T47D (cell line): ENCODE measurements at places on chromosomes 7 and 10.

- no peak for DNase-seq
Measured at GRCh38 chr10:11162828-11163599, 145.3 kb downstream of the CELF2 start.

DNA sequence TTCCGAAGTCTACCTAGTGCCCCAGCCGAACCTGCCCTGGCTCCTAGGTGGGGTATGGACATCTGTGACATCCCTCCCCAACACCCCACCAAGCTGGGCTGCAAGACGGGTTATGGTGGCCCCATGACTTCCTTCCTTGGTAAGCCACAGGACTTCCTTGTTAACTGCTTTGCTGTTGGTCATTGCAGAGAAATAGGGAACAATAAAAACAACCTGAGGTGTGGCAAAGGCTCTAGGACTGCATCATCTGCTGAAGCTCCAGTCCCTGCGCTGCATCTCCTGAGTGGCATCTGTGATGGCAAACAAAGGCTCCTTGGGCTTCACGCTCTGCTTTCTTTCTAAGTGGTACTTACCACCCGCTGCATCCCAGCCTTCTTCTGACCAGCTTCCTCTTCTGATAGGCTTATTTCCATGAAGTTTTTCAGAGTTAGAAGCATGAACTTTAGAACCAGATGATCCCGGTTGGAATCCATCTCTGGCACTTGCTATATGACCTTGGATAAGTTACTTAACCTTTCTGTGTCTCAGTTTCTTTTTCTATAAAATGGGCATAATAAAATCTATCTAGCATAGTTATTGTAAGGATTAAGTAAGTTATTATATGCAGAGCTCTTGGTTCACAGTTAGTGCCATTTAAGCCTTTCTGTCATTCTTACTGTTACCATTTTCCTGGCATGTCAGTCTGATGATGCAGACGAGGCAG lies 216.8 kb downstream of the RPS24 start:
- DNase-seq = no peak

DNA sequence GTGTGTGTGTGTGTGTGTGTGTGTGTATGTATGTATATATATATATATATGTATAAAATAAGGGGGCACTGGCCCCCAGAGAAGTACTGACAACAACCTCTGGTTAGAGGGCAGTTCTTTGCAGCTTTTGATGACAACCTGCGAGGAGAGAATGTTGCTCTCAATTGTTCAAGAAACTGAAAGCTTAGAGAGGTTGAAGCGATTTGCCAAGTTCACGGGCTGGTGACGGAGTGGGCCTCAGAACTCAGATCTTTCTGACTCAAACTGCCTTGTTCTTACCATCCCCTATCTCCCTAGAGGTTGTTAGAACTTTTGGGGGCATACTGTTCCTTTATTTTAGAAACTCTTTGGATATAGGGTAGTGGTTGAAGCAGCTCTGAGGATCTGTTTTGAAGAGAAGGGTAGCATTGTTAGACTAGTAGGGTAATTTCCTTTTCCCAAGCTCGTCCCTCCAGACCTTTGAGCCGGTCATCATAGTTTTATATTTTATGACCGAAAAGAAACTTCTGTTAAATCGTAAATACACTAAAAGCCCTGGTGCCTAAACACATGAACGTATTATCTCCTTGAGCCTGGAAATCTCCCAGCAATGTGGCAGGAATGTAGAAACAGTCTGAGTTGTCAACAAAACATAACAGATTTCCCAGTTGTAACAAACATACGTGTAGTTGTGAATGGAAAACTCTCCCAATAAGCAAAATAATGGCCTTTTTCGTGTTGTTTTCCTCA lies 541.7 kb upstream of the GALNT17 start:
- DNase-seq = no peak

GRCh38 chr10:75386128-75386527 lies 15.4 kb downstream of the ZNF503 start:
- DNase-seq = no peak

DNA sequence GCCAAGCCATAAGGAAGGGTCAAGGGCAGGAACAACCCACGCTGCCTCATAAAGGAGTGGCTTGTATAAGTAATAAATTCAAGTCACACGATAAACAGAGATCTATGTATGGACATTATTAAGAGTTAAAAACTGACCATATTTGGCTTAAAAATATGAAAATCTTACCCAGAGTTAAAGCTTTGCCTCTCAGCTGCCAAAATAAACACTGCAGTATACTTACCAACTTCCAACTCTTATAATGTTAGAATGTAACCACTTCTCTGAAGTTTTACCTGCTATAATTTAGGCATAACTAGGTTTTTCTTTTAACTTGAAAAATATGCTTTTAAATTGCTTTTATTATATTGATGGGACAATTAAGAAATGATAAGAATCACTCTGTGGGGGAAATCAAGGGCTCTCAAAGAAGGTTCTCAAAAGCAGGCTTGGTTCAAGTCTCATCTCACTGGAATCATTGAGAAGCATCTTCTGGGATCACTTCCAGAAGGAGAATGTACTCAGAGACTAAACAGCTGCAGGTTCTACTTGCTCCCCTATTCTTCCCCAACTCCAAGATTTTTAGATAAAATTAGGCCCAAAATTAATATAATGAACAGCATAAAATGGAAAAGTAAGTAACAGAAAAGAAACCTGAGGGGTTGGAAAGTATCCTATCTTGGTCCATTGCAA lies 16.1 kb upstream of the CAV2 start:
- no peak for DNase-seq

GRCh38 chr7:78176171-78176570 lies 377.6 kb downstream of the PHTF2 start:
- DNase-seq = no peak

DNA sequence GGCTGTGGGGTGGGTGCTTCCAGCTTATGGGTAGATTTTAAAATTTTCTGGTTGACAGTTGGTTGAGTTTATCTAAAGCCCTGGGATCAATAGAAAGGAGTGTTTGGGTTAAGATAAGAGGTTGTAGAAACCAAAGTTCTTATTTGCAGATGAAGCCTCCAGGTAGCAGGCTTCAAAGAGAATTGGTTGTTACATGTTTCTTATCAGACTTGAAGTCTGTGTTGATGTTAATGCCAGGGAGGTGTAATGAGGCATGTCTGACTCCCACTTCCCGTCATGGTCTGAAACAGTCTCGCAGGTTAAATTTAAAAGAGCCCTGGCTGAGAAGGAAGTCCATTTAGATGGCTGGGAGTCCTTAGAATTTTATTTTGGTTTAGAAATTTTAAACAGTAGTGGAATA lies 165.2 kb upstream of the TMEM72 start:
- DNase-seq = no peak

GRCh38 chr7:41383596-41383995 lies 319.3 kb downstream of the INHBA start:
- no peak for DNase-seq

DNA sequence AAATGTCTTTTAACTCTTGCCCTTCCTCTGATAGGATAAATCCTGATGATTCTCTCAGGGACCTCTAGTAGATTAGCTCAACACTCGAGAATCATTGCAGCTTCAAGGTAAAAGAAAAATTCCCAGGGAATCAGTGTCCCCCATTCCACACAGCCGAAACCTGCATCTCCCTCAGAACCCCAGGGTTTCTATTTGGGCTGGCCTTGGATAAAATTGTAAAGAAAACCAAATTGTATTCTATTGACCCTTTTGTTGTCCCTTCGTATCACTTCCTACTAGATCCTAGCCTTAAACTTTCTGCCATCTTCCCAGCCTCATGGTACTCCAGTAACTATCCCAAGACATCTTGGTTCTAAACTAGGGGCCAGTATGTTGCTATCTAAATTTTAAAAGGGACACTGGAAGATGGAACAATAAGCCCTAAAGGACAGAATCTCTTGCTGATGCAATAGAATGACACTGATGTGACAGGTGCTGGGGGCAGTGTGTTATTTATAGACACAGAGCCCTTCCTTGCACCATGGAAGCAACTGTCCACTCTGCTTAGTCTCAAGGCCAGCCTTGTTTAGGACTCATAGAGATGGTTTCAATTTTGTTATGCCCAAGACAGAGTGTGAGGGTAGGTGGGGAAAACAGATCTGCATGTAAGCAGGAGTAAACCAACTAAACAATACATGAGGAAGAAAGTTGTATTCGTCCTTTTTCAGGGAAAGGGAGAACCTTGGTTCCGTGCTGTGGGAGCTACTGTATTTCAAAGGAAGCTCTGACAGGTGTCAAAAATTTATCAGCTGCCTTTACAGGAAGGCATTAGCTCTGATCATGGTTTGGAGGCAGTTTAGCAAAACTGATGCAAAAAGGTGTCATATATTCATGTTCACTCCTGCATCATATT lies 7.6 kb downstream of the ASB15 start:
- no peak for DNase-seq
